Stimulated activated CD8-positive, alpha-beta memory T cell treated with anti-CD3 and anti-CD28 coated beads, Interleukin-4, amount 100 ng/mL, for 48 hours (primary cell): ENCODE measurements at places on chromosomes 6 and 20.
A peak's percentile ranks its signal among the peaks of the same experiment; 100 is the strongest.

GRCh38 chr6:35048631-35049083 lies 92.5 kb downstream of the TCP11 start:
- DNase-seq, result peak; percentile 35

GRCh38 chr6:145761584-145761983 lies 26.3 kb upstream of the EPM2A start:
- DNase-seq, result no peak

DNA sequence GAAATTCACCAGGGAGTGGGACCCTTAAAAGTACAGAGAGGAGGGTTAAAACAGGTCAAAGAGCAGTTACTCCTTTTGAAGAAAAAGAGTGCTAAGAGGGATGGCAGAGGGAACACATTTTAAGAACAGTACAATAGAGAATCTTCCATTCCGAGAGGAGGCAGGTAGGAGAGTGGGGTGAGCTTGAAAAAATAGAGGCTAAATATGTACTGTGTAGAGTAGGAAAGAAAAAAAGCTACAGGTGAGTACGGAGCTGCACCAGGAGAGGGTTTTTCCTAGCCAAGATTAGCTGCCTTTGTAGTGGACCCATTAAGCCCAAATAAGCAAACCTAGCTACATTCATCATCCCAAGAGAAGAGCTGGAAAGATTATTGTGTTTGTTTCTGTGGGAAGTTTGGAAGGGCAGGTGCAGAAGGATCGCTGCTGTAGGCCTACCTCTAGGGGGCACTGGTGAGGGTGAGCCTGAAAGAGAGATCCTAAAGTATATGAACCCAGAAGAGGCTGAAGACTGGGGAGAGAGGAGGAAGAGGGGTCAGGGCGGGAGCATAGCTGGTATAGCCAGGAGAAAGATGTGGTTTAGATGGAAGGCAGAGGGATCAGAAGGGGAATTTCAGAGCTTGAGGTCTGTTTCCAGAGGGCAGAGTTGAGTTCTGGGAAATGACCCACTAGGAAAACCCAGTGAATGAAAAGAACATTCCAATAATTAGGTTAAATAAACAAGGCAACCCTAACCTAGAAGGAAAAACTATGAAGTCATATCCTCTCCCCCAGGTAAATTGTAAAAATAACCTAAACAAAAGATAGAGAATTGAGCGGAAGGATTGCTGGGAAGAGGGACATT lies 50.2 kb upstream of the HINT3 start:
- peak; percentile 74 for DNase-seq

- no peak for DNase-seq
Measured at GRCh38 chr6:84461461-84461860, 234.0 kb upstream of the CEP162 start.

- peak; percentile 83 for DNase-seq
Measured at GRCh38 chr6:31776989-31777666, at the start of gene VWA7. Gene VWA7 (minus strand): TSS chr6:31777328. CDS start chr6:31776779, 549 bp downstream.

- DNase-seq, result no peak
Measured at GRCh38 chr6:13004601-13005000, 288.0 kb downstream of the PHACTR1 start.

DNA sequence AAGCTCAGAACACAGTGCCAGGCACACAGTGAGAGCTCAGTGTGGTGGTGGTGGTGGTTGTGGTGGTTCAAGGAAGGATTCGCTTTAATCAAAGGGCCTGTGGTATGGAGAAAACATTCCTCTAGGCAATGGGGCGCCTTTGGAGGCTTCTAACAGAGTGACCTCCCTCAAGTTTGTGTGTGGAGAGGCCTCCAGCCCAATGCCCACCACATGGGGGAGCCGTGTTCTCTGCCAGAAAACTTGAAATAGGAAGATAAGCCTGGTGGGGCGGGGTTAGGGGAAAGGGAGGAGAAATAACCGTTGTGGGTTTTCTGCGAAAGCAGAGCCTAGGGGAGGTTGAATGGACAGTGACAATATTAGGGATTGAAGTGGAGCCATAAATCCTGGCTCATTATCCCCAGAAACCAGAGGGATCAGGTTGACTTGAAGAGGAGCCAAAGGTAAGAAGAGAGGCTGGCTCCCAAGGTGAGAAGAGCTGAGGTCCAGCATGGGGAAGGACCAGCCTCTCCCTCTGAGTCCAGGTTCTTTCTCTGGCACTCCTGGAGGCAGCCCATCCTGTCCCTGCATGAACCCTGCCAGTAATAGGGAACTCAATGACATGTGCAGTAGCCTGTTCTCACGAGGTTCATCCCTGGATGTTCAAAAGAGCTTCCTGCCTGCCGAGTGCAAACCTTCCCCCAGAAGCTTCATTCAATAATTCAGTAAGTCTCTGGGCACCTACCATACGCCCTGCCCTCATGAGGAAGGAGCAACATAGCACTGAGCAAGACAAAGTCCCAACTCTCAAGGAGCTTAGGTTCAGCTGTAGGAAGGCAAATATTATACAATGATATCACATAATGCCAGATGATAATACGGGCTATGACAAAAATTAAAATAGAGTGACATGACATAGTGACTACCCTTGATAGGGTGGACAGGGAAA lies 51.4 kb downstream of the TGM2 start:
- peak; percentile 45 for DNase-seq

GRCh38 chr6:70040766-70041165 lies 174.4 kb downstream of the COL19A1 start:
- no peak for DNase-seq

GRCh38 chr6:34527751-34528670 lies 28.1 kb downstream of the SPDEF start:
- no peak for DNase-seq

DNA sequence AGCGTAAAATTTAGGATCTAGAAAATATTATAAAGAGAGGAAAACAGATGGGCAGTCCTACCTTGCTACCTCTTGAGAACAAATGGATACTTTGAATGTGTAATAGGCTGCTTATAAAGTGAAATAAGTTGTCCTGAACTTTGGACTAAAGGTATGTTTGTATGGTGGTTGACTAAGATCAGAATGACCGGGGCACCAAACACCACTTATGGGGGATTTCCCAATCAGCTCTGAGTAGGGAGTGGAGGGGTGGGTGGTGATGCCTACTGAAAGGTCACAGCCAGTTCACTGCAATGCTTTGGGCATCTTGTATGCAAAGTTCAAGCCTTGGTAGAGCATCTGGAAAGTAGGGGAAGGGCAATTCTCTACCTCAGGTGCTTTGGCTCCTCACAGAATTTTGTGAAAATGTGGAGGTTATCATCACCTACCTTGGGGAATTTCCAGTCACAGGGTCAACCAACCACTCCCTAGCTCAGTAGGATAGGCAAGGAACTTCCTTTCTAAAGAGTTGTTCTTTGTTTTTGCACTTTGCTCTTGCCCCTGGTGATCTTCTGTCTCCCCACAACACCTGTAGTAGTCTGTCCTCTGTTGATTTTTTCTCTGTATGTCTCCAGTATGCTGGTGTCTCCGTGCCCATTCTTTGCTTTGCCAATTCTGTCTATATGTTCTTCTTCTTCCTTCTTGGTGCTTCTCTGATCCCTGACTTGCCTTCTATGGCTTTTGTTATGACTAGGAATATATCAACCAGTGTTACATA lies at the start of gene TRIM31:
TSS of gene TRIM31 (minus strand) at position 88 of the 757 bp plus-strand sequence. CDS start 285 bp downstream, outside the sequence.
- no peak for DNase-seq

GRCh38 chr6:156231026-156231765 lies 546.0 kb upstream of the ARID1B start:
- DNase-seq, result no peak

DNA sequence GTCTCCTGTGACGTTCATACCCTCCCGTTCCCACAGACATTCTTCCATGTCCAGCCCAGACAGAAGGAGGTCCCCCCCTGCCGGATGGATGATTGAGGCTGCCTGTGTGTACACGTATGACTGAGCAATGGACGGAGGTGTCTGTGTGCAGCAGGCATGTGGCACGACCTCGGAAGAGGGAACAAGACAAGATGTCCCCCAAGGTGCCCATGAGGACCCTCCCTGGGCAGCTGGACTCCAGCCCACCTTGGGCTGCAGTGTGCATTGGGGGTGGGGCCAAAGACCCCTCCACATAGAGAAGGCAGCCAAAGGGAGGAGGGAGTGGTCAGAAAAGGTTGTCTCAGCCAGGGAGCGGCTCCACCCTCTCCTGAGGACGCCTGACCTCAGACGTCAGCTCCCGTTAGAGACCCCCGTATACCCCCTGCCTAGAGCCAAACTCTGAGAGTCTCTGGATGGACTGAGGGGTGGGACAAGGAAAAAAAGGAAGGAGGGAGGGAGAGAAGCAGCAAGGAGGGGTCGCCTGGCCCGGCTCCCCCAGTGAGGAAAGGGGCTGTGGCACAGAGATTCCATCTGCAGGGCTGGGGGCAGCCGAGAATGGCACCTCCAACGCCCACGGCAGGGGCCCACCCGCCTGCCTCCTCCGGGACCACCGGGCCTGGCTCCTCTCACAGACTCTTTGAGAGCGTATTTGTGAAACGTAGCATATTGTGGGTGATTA lies 92.9 kb upstream of the BHLHE23 start:
- DNase-seq, result no peak

GRCh38 chr6:11921017-11921438 lies 91.1 kb upstream of the HIVEP1 start:
- DNase-seq, result no peak

- peak; percentile 59 for DNase-seq
Measured at GRCh38 chr20:21100578-21101452, 5.3 kb downstream of the LINC00237 start.

DNA sequence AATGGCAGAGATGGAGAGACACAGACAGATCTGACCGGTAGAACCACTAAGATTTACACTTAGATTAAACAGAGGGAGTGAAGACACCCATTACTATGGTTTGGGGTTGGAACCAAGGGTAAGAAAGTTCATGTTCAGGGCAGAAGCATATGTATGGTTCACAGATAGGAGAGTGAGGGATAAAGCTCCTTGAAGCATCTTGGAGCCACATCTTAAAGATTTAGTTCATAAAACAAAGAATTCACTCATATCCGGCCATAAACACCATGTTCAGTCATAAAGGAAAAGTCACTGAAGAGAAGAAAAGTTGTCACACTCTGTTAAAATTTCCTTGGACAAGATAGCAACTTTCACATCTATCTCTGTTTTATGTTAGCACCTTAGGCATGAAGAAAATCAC lies 18.0 kb downstream of the STX7 start:
- DNase-seq, result no peak

DNA sequence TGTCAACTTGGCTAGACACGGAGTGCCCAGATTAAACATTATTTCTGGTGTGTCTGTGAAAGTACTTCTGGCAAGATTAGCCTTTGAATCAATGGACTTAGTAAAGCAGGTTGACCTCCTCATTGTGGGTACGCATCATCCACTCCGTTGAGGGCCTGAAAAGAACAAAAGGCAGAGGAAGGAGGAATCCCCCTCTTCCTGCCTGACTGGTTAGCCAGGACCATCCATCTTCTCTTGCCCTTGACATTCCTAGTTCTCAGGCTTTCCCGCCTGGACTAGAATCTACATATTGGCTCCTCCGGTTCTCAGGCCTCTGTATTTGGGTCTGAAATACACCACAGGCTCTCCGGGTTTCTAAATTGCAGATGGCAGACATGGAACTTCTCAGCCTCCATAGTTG lies 74.0 kb upstream of the POPDC3 start:
- no peak for DNase-seq

- DNase-seq, result no peak
Measured at GRCh38 chr6:5234874-5235273, 25.9 kb downstream of the LYRM4 start.

DNA sequence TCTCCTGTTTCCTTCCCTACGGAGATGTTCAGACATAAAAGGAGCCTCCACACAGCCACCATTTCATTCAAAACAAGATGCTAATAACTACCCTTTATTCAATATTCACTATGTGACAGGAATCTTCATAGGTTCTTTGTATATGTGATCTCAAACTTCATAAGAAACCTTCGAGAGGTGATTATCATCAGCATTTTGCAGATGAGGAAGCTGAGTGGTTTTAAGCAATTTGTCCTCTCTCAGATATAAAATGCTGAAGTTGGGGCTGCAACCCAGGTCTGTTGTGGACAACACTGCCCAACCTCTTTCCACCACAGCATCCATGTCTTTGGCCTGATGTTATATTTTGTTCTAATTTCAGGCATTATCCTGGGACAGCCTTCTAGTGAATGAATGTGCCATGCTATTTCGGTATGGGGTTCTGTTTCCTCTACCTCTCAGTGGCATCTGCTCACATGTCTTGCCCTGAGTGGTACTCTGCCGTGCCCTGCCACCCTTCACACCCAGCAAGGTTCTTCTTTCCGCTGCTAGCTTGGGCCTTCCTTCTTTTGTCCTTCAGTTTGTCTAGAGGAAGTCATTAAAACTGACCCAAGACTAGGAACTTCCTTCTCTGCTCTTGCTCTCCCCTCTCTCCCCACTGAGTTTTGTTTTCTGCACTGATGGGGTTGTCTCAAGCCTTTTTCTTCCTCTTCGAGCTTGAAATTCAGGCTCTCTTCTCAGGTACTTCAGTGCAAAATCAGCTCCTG lies 300.9 kb upstream of the PRDM1 start:
- DNase-seq, result no peak

- no peak for DNase-seq
Measured at GRCh38 chr20:44552568-44552949, 29.8 kb upstream of the PKIG start.

DNA sequence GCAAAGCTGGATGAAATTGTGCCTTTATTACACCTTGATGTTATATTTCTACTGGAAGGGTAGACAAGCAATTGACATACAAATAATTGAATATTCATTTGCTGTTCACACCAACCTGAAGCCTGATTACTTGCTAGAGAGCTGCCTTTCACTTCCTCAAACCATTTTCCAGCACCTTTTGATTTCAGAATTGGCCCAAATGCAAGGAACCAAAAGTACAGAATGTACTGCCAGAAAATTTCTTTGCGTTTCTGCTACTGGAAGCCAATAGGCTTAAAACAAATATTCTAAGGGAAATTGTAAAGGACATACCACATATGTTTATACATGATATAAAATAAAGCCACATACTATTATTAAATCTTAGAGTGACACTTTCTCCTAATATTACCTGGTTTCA lies 94.5 kb downstream of the RFPL4B start:
- no peak for DNase-seq

DNA sequence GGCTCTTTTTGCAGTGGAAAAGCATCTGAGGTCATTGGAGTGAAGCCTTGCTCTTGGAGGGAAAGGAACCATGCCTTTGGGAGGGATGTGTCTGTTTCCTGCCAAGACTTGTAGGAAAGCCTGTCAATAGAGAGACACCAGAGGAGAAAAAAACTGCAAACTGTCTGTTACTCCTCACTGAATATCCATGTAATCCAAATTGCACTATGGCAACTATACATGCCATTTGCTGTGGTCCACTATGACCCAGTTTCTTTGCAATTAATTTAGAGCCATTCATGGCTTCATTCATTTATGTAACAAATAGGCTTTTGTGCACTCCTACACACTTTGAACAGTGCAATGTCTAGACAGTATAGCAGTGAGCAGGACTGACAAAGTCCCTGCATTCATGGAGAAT lies 296.5 kb downstream of the SLC35F1 start:
- DNase-seq, result no peak

- no peak for DNase-seq
Measured at GRCh38 chr6:4449409-4449808, 314.0 kb upstream of the ECI2 start.

GRCh38 chr6:45952546-45952945 lies 63.1 kb downstream of the CLIC5 start:
- DNase-seq, result no peak

GRCh38 chr6:115220551-115221159 lies 840.0 kb downstream of the FRK start:
- DNase-seq, result no peak
